CD14-positive monocyte (primary cell): ENCODE measurements at places on chromosomes 16 and 17.

DNA sequence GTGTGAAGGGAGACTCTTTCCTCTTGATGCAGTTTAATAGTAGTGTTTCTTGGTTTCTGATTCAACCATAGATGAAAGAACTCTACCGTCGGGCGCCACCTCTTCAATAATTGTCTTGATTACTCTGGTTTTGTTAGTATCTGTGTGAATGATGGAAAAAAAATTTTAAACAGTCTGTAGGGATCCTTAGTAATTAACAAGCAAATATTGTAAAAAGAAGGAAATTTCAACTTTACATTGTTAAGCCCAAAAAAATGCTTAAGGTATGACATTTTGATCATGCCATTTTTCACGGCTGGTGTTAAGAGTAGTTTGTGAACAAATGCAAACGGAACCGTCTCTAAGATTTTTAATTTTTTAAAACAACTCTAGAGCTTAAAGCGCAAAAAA is 4.1 kb downstream of the KRT10 start:
- no peak for DNase-seq

DNA sequence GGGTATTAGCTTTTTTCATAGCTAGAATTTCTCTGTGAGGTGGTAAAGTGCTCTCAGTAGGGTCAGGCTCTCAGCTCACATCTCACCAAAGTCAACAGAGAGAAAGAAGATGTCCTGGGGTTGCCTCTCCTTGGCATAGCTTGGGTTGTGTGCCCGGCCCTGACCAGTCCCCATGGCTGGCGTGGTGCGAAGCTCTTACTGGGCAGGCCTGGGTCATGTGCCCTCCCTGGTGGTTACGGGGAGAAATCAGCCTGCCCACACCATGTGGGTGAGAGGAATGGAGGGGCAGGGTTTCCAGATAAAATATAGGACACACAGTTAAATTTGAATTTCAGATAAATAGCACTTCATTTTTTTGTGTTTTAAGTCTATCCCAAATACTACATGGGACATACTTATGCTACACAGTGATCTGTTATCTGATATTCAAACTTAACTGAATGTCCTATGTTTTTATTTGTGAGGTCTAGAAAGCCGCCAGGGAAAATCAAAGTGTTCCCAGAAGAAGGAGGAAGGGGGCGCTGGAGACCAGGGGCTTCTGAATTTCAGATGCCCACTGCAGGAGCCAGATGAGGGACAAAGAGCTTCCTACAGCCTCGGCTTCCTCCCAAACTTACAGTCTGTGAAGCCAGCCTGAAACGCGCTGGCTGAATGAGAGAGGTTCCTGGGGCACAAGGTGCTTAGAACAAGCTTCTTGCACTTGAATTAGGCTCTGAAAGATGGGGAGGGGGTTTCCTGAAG is 45.4 kb downstream of the NKD1 start:
- DNase-seq: no peak

GRCh38 chr17:41773190-41773588 is 13.3 kb downstream of the JUP start:
- no peak for DNase-seq

- DNase-seq: peak; percentile 13
Observed at GRCh38 chr16:24036614-24037013, 200.8 kb downstream of the PRKCB start.

- no peak for DNase-seq
Observed at GRCh38 chr17:83129676-83130075, 50.3 kb downstream of the METRNL start.

DNA sequence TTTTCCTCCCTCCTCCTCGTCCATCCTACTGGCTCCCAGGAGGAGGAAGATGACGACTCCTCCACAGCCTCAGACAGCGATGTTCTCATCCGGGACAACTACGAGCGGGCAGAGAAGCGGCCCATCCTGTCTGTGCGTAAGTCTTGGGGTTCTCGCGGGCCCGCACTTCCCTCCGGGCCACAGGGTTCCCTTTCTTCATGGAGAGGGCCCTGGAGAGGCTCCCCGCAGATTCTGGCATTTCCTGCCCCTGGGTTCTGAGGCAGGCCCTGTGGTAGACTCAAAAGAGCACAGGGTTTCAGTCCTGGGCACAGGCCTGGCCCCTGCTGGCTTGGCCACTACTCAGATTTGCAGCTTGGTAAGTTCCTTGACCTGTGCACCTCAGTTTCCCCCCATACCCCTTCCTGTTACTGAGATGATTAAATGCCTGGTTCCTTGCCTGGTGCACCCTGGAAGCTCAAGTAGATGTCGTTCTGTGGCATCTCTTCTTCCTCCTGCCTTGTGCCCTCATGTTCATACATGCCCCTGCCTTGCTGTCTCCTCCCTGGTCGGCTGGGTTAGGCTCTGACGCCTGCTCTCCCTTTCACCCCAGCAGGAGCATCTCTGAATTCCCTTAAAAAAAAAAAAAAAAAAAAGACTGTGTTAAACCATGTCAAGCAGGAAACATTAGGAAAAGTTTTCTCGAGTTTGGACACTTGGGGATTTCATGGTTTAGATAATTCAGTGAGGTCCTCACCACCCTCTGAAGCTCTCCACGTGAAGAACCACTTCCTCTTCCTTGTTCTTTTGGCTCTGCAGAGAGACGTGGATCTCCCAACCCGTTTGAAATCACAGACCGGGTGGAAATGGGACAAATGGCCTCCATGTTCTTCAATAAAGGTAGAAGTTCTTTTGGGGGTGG is 14.3 kb upstream of the NAT9 start:
- DNase-seq: peak; percentile 77

GRCh38 chr17:193841-194806 is 12.7 kb upstream of the DOC2B start:
- no peak for DNase-seq
